Uterine smooth muscle cell (primary cell): ENCODE measurements at places on chromosomes 2 and 18. TPM values are rescaled to one million over a fixed set of nuclear protein-coding genes. Genes with fewer than 3 reads are reported as not detected.

Gene ARHGEF33
- 0.22 and 1.5 TPM in 2 replicates for total RNA-seq

Gene SPATA3
- total RNA-seq = not detected in 2 replicates

Gene ST6GAL2
- total RNA-seq = 0.11 and 0.25 TPM in 2 replicates

Gene RELCH
- total RNA-seq = 35.6 and 43.0 TPM in 2 replicates

Gene ZSWIM2
- 0.11 and 0.62 TPM in 2 replicates for total RNA-seq

Gene CCDC85A
- 2.4 and 4.6 TPM in 2 replicates for total RNA-seq

Gene MYO5B
- total RNA-seq = under 0.01 and 0.11 TPM in 2 replicates

Gene BOLL
- not detected in 2 replicates for total RNA-seq

Gene NPPC
- 1.3 TPM in 1 of 2 replicates, not detected in the other for total RNA-seq
